ENCODE measurements at places on chromosomes 3 and 15.

DNA sequence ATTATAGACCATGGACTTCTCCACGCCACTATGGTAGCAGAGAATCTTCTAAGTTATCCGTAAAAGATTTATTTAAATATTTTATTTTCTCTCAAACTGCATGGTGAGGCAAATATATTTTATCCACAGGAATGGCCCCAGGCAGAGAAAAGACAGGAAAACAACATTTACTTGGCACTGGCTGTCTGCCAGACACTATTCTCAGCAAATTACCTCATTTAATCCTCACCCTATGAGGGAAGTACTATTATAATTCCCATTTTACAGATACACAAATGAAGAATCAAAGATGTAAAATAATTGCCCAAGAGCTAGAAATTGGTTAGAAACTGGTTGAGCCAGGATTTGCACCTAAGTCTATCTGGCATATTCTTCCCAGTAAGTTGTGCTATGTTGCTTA, 361.4 kb upstream of the IL12A start:
- no peak for DNase-seq

DNA sequence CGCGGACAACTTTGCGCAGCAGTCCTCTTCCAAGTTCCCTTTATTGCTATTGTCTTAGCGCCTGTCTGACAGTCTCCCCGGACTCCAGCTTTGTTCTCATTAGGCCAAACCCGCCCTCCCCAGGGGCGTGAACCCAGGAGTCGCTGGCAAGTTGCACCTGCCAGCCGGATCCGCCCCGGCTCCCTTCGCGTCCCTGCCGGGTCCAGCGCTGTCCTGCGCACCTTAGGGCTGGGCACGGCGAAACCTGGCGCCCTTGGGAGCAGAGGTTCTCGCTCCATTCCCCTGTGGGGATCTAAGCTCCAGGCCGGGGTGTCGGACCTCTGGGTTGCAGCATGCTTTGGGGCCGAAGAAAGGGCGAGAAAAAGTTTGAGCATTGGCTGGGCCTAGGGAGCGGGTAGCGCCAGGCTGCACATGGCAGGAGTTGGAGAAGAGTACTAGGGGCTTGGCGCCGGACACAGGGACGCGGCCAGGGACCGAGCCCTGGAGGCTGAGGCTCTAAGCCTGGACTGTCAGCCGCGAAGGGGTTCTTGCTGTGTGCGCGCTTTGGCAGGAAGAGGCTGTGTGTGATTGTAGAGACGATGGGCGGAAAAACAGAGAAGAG, 335.1 kb upstream of the THRB start:
- DNase-seq: peak; percentile 24

DNA sequence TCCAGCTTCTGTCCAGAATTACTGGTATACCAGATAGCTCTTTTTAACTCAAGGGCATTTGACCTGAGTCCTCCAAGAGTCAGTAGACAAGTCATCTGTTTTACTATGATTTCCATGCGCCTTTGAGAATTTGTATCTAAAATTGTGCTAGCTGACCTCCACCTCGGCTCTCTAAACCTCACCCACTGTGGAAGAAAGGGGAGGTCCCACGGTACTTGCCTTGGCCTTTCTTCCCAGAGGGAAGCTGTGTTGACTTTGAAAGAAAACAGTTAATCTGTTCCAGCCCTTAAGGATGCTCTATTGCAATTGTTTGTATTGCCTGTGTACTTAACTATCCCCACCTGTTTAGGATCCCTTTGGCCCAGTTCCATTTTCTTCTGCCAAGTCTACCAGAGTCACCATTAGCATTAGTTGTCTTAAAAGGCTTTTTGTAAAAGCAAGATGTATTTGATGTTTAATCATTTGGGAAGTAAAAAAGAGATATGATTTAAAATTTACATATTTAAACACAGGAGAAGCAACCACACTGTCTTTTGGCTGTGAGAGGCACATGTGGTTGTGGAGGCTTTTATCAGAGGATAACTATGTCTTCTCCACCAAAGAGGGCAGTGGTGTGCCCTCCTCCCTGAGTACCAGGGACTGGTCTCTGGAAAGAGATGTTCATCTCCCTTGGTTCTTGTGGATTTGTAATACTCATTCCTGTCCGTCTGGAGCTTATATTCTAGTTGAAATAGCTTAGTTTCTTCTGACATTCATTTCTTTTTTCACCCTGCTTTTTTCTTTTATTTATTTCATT, 88.8 kb downstream of the CRTC3 start:
- no peak for DNase-seq

GRCh38 chr3:116306720-116307119, 138.6 kb downstream of the LSAMP start:
- no peak for DNase-seq

GRCh38 chr3:149266736-149267135, 45.1 kb upstream of the CP start:
- DNase-seq: no peak

DNA sequence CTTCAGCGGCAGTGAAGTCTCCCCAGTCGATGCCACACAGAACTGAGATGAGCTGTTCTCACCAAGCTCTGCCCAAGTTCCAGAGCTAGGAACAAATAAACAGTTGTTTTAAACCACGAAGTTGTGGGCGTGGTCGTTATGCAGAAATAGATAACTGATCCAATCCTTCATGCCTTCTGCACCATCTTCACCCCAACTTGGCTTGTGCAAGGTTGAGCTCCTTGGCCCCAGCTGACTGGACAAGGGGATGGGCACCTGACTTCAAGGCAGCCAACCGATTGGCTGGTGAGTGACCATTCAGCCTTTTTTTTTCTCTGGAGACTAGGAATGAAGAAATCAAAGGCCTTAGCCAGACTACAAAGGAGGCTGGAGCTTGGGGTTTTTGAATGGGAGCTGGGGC, 23.9 kb downstream of the LINGO1 start:
- DNase-seq: no peak

DNA sequence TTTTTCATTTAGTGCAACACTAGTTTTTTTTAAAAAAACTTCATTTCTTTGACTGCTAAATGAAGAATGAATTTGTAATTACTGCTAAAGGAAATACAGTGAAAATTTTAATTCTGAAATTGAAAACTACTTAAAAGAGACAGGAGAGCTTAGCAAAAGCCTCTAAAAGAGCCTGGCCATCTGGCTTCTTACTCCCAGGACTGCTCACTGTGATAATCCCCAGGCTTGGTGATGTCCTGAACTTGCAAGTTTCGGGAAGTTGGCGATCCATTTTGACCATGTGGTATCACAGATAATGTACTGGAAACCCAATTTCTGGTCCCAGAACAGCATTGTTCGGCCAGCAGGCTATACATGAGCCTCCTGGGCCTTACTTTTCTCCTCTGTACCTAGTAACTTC, 292.1 kb downstream of the FGF12 start:
- no peak for DNase-seq

- DNase-seq: no peak
Measured at GRCh38 chr3:132545471-132545870, 51.6 kb upstream of the ACKR4 start.

GRCh38 chr15:75019916-75020315, 3.5 kb upstream of the PPCDC start:
- DNase-seq: no peak

DNA sequence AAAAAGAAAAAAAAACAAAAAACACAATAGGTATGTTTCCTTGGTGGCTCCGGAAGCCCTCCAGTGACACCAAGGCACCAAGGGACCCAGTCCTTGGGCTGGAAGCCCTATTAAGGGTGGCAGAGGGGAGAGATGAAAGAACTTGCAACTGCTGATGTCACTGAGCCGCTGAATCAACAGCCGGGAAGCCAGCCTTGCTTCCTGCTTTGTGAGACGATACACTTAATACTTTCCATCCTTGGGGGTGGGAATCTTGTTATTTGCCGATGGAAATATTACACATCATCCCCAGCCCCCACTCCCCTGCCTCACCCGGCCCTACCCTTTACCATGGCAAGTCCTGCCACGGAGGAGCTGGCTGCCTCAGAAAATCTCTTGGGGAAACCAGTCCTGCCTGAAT, 5.6 kb upstream of the ISLR2 start:
- DNase-seq: no peak

DNA sequence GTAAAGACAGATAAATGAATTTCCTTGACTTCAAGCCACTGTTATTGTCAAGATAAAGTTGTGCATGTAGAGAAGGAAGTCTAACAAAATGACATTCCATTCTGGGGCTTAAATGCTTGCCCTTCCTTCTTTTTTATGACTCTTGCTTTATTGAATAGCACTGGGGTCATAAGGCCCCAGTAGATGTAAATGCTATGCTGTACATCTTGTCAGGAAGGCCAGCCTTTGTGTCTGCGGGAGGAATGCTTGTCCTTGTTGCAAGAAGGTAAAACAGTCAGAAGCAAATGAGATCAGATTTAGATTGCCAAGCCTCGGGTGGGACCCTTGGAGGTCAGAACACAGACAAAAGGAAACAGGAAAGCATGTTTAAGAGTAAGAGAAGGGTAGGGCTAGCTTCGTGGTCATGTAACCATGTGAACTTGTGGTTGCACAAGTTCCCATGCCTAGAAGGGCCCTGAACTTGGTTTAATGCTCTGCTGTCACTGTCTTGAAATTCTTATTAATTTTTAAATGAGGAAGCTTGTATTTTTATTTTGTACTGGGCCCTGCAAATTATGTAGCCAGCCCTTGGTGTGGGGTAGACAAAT, 81.5 kb downstream of the PPM1L start:
- no peak for DNase-seq

DNA sequence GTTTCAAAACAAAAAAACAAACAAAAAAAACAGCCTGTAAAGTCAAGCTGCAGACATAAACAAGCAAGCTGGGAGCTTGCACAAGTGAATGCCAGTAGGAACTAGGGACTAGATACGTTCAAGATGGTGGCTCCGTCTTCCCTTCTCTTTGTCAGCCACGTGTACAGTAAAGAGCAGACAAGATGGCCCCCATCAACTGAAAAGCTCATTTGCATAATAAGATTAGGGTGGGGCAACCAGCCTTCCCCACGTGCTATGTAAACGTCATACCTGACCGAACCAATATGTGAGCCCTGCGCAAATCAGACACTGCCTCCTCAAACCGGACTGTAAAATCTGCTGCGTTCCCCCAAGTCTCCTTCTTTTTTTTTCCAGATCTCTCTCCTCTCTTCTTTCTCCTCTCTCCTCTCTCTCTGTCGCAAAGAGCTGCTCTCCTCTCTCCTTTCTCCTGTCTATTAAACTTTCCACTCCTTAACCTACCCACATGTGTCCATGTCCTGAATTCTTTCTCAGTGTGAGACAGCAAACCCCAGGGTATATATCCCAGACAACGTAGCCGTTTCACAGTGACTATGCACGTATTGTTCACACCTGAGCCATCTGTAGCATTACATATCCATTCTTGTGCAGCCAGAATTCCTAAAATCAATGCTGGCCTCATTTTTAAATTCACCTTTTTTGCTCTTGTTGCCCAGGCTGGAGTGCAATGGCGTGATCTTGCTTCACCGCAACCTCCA, 31.2 kb upstream of the FXR1 start:
- no peak for DNase-seq

- no peak for DNase-seq
Measured at GRCh38 chr3:9173445-9173844, 76.0 kb downstream of the SRGAP3 start.

DNA sequence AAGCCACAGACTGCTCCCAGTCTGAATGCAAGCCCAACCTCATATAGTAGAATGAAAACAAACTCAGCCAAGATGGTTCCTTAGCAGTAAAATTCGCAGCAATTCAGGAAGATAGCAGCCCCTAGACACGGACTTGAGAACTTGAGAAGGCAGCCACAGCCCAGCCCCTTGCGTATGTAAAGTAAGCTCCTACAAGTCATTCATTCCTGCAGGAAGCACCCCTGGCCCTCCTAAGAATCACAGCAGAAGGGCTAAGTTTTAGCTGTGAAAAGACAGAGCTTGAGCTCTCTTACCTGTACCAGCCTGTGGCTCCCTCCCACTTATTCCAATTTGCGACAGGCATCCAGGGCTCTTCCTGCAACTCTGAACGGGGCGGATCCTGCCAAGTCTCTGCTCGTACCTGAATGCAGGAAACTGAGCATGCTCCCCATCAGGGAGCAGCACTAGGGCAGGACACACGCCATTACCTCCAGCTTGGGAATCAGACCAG, 136.4 kb downstream of the MAGI1 start:
- DNase-seq: no peak

DNA sequence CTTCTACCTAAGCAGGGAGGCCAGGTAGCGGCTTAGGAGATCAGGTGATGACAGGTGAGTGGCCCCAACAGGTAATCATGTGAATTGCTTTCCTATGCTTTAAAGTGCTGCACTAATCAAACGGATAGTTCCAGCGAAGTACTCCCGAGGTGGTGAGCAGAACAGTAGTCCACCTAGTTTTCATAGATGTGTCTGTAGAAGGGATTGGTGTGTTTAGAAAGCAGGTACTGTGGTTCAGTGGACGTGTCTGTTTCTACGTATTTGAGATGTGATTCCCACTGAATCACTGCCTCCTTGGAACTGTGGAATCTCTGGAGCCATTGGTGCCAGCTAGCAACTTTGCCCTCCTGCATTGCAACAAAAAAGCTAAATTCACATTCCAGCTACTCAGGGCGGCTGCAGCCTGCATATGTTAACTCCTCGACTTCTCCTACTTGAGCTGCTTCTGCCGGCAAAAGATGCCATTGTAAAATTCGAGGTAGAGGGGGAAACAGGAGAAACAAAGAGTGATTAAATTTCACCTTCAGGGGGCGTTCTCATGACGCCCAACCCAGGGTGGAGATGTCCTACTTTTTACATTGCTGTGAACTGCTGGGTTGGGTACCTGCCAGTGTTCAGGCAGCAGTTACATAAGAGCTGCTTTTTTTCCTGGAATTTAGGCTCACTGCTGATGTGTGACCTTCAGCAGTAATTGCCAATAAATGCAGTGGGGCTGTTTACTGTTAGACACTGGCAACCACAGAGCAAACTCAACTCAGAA, 227.3 kb downstream of the ITPR1 start:
- no peak for DNase-seq
